ENCODE measurements at places on chromosomes 4 and X.

DNA sequence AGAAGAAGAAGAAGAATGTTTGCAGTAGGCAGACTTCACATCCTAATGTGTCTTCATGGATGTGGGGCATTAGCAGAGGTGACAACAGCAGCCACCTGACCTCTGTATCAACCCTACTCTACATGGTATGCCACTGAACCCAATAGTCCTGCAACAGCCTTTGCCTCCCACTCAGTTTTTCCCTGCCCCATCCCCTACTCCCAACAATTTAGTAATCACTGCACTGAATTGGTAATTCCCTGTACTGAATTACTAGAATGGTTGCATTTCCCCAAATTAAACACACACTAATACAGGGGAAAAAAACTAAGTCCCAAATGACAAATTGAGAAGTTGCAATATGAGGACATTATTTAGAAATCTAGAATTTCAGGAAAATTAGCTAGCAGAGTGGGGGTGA, 31.4 kb upstream of the FAM241A start:
- DNase-seq, result no peak

DNA sequence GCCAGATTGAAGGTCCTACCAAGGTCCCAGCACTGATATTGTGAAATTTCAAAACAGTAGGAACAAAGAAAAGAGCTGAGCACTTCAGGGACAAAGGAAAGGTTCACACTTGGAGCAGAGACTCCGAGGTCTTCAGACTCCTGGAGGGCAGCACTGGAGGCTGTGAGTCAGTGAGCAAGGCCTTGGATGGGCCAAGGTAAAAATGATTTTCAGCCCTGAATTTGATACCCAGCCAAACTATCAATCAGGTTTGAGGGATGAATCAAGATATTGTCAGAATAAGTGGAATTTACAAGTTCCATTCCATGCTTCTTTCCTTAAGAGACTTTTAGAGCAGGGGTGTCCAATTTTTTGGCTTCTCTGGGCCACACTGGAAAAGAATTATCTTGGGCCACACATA, 111.7 kb downstream of the ADRA2C start:
- no peak for DNase-seq

DNA sequence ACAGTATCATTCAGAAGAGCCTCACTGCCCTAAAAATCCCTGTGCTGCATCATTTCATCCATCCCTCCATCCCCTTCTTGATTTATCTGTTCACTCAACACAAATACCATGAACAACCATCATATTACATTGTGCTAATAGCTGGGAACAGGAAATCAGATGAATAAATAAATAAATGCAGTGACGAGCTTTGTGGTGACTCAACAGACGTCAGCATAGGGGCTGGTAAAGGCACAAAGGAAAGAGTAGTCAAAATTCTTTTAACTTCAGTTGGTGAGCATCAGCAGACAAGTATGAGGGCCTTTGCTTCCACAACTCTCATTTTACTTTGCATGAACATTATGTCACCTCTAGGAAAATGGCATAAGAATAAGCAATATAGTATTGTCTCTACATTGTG, 65.5 kb downstream of the EDNRA start:
- no peak for DNase-seq

DNA sequence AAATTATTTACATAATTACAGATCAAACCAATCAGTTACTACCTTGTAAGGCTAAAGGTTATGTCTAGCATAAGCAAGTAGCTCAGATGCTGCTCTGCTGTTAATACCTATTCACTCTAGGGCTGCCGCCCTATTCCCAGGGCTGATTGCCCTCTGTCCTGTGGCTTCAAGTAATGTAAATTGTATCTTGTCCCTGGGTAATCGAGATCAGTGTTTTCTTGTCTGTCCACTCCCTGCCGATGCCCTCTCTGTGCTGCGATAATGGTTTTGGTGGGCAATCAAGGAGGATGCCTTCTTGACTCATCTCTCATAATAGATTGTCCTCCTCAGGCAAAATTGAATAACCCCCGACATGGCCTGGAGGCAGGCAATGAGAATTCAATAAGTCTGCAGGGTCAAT, 641.0 kb upstream of the PITX2 start:
- no peak for DNase-seq

DNA sequence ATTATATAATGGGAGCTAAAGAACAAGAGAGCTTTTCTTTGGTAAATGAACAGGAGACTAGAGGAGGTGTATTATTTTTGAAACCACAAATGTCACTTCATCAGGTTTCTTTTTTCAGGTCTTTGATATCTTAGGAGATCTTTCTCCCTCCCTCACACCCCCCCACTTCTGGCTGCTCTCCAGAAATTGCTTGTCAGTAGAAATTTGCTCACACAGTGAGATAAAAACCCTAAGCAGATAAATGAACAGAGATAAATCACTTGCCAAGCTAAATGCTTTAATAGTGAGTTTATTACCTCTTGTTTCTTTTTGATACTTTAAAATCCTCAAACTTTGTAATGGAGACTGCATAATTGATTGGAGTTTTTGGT, 421.2 kb upstream of the TENM3 start:
- no peak for DNase-seq

DNA sequence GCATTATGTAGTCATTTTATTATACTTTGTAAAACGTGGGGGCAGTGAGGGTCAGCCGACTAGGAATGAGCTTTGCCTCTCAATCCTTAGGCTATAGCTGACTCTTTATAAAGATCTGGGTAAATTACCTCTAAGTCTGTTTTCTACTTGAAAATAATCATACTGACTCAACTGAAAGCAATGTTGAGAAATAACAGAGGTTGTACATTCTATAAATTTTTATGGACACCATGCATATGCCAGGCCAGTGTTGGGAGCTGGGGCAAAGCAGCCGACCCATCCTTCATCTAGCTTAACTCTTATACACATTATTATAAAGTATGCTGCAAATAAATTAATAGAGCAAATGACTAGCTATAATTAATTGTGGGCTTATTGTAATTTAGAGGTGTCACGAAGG, 2.2 kb upstream of the DCUN1D4 start:
- no peak for DNase-seq

- DNase-seq, result no peak
Observed at GRCh38 chr4:36178484-36178883, 65.8 kb downstream of the ARAP2 start.

DNA sequence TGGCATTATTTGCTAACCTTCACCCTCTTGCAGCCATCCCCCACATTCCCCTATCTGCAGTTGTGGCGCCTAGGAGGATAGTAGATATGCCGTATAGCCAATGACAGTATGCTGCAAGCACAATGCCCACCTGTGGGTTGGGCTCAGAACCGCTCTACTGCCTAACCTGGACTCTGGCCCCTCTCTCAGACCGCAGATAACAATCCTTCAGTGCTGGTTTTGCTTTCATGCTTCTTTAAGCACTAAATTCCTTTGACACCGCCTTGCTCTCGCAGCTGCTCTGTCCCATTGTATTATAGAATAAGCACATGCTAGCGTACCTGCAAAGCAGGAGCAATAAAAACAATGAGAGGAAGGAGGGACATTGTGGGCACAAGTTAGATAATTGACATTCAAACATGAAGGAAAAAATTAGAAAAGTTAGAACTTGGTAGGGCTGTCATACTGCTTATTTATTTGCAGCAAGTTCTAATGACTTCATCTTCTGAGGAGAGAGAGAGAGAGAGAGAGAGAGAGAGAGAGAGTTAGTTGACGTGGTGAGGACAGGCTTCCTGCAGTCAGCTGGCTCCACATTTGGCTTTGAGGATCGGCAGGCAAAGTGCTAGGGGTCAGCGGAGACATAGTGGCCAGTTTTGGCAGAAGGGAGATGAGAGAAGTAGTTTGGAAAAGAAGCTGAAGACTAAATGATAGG, 55.8 kb downstream of the WWC2 start:
- DNase-seq, result no peak

- no peak for DNase-seq
Observed at GRCh38 chr4:2837110-2837903, 6.3 kb upstream of the ADD1 start.

- DNase-seq, result no peak
Observed at GRCh38 chrX:1593286-1594271, 2.2 kb downstream of the AKAP17A start.

- no peak for DNase-seq
Observed at GRCh38 chr4:104575278-104575677, 80.6 kb upstream of the CXXC4 start.

DNA sequence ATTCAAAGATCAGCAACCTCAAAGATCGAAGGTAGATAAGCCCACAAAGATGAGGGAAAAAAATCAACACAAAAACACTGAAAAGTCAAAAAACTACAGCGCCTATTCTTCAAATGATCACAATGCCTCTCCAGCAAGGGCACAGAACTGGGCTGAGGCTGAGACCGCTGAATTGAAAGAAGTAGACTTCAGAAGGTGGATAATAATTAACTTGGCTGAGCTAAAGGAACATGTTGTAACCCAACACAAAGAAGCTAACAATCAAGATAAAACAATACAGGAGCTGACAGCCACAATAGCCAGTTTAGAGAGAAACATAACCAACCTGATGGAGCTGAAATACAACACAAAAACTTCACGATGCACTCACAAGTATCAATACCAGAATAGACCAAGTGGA, 231.1 kb downstream of the STPG2 start:
- no peak for DNase-seq

DNA sequence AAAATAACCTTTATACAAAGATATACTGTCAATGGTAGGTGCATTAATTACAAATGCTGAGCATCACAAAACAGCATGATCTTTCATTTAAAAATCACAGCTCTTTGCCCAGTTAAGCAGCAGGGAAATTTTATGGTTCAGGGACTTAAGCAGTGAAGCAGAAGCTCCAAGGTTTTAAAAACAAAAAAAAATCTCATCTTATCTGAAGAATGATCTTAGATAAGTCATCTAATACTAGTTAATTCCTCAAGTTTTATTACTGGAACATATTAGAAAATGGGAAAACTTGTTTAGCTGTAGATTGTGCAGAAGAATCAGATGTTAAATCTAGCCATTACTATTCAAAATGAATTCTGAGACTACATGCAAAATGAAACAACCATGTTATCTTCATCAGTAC, 289.9 kb downstream of the GASK1B start:
- DNase-seq, result no peak

DNA sequence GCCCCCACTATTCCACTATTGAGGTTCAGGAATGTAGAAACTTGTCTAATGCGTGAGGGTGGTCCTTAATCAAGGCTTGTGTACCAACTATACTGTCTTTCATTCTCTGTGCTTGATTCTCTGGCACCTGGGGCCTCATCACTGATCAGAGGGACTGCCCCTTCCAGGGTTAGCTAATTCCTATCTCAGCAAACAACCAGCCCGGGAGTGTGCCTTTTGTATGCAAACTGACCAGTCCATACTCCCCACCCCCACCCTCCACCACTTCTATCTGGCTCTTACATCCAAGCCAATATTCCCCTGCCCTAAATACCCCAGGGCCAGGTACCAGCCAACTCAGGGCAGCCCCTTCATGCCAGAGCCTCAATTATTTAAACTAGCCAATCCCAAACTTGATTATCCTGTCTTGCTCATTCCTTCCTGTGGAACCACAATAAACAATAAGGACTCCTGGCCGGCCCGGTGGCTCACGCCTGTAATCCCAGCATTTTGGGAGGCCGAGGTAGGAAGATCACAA, 59.3 kb downstream of the FTHL17 start:
- DNase-seq, result no peak

DNA sequence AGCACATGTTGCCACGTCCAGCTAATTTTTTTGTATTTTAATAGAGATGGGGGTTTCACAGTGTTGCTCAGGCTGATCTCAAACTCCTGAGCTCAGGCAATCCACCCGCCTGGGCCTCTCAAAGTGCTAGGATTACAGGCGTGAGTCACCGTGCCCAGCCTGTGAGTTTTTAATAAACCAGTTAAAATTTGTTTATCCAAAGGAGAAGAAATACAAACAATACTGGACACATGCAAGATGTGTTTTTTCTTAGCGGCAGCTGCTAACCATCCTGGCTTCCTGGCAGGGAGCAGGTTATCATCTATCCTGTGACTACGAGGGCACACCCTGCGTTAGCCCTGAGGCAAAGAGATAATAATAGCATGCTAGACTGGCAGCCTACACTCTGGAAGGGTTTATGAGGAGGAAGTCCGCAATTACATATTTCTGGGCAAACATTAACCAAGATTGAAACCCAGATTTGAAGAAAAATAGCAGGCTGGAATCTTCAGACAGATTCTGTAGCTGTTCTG, 191.4 kb downstream of the SPRY1 start:
- no peak for DNase-seq

DNA sequence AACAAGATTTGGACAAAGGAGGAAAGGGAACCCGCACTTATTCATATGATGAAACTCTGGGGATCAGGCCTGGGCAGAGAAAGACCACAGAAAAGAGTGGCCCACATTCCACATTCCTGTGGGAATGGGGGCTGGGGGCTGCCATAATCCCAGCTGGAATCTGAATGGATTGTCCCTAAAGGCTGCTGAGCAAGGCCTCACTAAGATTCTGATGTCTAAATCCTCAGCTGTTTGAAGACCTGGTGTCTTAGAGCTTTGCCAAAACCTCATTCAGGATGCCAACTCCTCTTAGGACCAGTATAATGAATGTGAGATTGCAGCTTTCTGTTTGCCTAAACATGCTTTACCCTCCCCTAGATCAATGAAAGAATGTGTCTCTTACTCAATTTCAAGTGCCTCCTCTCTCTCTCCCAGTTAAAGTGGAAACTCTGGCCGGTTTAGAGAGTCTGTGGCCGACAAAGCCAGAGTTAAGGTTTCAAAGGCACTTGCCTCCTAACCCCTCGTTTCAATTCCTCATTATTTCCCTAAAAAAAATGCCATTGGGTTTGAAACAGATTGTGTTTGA, 33.3 kb upstream of the GPC4 start:
- no peak for DNase-seq

- no peak for DNase-seq
Observed at GRCh38 chr4:112813790-112814189, 176.8 kb downstream of the LARP7 start.

- DNase-seq, result no peak
Observed at GRCh38 chr4:76634220-76634619, 199.2 kb downstream of the SHROOM3 start.

- DNase-seq, result no peak
Observed at GRCh38 chrX:136754651-136755050, 26.1 kb downstream of the ARHGEF6 start.

- DNase-seq, result no peak
Observed at GRCh38 chr4:185211035-185211434, 1.6 kb downstream of the SNX25 start.

DNA sequence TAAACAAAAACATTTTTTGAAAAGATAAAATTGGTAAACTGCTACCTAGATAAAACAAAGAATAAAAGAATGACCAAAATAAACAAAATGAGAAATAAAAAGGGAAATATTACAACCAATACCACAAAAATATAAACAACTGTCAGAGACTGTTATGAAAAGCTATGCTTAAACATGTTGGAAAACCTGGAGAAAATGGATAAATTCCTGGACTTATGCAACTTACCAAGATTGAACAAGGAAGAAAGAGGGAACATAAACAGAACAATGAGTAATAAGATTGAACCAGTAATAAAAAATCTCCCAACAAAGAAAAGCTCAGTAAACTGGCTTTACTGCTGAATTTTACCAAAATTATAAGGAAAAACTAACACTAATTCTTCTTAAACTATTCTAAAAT, 518.7 kb downstream of the GRXCR1 start:
- DNase-seq, result no peak

Measured in GM12892 (cell line).